ENCODE measurements at places on chromosomes 11 and 22.

- DNase-seq: no peak
These were observed 84.8 kb downstream of the RTL6 start for GRCh38 chr22:44413211-44413610.

GRCh38 chr11:17597770-17598169, 50.7 kb downstream of the OTOG start:
- no peak for DNase-seq

- DNase-seq: no peak
These were observed 191.4 kb upstream of the CHORDC1 start for GRCh38 chr11:90414221-90414620.

- no peak for DNase-seq
These were observed 13.8 kb downstream of the LIF start for GRCh38 chr22:30232716-30233218.

- DNase-seq: no peak
These were observed 147.3 kb downstream of the MAML2 start for GRCh38 chr11:96195671-96196070.

GRCh38 chr11:77821349-77821851, 456 bp downstream of the AAMDC start:
- no peak for DNase-seq

GRCh38 chr11:15106201-15106965, 8.3 kb upstream of the INSC start:
- no peak for DNase-seq

DNA sequence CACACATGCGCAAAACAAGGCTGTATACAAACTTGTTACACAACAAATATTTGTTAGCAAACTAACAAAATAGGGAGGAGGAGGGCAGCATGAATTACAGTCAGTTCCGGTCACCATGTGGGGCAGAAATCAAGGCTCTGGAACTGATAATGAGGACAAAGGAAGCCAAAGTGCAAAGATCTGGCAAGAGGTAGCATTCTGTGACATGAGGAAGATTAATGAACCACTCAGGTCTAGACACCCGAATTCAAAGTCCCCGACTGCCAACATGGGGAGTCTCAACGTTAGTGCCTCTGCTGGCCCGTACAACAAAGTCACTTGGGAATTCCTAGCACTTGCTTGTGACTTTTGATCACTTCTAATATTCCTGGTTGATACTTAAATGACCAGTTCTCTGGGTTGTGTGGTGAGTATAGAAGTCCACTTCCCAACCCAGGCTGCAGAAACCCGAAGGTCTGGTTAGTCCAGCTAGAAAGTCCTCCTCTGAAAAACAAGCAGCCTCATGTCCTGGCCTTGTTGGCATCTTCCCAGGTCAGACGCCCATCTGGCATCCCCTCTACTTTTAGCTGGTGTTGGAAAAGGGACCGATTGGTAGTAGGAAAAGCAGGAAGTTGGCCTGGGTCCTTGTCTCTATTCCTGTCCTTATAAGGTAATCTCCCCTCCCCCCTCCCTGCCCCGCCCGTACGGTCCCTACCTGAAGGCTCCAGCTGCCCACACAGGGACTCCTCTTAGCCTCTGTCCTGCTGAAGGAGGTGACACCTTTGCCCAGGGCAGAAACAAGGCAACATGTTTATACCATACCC, 1.6 kb downstream of the SUN2 start:
- no peak for DNase-seq

- DNase-seq: no peak
These were observed 581 bp upstream of the EIF3L start for GRCh38 chr22:37848587-37849088.

- no peak for DNase-seq
These were observed 37.5 kb downstream of the ATG16L2 start for GRCh38 chr11:72851726-72852125.

All from GF-D8 (cell line).